Kidney tubule cell (primary cell): ENCODE measurements at places on chromosomes 11 and 22.

- no peak for DNase-seq
These were observed 50.1 kb upstream of the WNT11 start for GRCh38 chr11:76256448-76256847.

DNA sequence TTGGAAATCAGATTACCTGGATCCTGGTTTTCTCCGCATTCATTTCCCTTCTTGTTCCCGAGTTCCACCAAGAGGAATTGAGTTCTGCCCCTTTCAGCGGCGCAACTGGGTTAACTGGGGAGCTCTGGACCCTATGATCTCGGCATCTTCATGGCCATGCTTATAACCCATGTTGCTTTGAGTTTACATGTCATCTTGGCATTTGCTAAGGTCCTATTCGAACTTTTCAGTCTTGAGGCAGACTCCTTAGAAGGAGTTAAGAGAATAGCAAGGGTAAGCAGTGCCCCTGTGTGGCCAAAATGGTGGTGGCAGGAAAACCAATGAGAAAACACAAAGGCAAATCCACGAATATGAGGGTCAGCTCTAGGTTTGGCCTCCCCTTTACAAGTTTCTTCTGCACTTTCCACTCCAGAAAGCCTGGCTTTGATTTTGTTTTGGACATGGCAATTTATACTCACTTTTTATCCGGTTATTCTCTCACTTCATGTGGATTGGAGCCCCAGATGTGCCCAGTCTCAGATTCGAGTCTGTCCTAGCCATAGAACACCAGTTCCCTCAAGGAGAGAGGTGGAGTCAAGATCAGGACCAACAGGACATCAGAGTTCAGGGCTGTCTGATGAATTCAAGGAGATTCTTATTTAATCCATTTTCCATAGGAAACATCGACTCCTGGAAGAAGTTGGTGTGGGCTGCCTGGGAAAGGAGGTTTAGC lies 55.3 kb upstream of the FBXO3 start:
- peak; percentile 74 for DNase-seq

DNA sequence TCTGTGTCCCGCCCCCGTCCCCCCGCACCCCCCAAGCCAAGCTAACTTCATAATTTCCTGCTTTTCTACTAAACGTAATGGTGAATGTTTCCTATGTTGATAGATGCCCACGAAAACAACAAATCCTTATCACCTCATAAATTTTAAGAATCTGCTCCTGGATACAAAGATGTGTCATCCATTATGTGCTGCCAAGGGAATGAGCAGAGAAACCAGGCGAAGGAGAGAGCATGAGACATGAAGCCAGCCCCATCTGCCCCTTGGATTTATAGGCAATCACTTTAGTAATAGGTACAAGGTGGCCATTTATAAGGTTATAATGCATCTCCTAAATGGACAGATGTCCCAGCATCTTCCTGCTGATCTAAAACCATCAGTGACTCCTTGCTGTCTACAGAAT lies 30.3 kb downstream of the LAYN start:
- DNase-seq = no peak

DNA sequence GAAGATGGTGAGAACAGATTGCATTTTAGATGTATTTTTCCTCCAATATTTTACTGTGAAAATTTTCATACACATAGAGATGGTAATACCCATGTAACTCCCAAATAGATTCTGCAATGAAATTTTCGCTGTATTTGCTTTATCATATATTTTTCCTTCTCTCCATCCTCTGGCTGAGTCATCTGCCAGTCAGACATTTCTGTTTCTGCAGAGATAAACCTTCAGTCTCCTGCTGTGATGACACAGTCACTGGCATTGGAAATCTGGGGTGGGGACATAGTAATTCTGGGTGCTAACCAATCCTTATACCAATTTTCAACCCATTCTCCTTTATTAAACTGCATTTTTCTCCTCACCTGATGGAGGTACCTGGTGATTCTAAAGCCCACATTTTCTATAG lies 33.7 kb downstream of the SVIP start:
- no peak for DNase-seq

DNA sequence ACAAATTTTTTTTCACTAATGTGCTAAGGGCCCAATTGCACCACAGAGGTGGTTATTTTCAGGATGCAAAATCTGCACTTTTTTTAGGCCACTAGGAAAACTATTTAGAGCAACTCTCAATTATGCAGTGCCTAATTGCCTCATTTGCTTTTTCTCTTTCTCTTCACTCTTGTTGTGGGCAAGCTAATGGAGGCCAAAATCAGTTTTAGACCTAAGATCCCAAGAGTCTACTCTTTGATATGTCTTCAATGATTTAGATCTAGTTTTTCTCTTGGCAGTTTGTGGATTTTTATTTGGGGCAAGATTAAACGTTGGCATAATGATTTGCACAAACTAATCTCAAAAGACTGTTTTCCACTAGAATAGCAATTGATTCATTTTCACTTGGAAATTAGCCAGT lies 1996.9 kb downstream of the LRRC4C start:
- no peak for DNase-seq

DNA sequence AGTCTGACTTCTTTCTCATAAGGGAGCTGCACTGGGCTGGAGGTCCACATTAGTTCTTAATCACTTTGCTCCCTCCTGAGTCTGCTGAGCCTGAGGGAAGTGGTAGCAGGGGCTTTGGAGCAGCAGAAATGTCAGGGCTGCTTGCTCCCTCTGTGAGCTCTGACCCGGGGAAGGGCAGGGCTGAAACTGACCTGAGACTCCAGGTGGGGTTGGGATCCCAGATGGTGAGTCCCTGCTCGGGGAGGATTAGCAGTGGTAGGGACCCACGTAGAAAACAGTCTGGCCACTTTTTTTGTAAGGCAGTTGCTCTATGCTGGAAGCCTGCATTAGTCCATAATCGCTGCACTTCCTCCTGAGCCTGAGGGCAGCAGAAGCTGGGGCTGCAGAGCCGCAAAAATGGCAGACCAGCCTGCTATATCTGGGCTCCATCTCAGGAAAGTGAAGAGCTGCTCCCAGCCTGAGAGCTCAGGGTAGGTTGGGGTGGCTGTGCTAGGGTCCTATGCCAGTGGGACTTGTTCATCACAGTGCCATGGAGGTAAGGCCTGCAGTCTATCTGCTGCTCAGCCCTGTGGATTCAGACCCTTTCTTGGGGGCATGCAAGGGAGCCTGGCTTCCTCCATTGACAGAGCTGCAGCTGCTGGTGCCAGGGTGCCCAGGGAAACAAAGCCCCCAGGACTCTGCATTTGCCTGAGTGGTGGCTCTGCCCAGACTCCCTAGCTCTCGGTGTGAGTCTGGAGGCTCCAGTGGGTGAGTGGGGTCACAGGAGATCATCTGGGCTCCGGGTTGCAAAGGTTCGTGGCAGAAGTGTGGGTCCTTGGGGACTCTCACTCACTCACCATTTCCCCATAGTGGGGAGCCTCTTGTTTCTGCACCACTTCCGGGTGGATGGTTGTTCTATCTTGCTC lies 854.3 kb downstream of the LUZP2 start:
- no peak for DNase-seq

- DNase-seq = no peak
These were observed 35.6 kb upstream of the CACNG2 start for GRCh38 chr22:36739185-36739584.

DNA sequence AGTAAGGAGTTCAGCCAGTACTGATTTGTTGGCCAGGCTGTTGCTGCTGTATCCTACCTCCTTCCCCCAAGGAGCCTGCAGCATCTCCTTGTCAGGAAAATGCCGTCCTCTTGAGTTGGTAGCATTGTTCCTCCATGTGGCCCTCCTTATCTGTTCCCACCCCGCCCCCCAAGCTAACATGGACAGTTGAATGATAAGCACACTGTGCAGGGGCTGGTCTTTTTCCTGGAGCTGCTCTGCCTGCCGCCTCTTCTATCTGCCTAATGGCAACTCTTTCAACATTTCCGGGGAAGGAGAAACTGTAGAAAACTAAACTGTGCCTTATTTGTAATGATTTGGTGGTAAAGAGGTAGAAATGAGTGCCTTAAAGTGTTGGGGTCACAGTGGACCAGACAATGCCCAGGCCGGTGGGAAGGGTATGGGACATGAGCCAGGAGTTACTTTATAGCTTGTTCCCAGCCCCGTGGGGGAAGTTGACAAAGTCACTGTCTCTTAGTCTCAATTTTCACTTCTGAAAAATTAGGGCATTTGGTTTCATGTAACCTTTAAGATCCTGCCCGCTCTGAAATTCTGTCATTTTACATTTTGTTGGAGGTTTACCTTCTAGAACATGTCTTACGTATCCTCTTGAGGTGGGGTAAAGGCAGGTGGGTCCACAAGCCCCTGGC lies 4.5 kb downstream of the FAM118A start:
- no peak for DNase-seq

DNA sequence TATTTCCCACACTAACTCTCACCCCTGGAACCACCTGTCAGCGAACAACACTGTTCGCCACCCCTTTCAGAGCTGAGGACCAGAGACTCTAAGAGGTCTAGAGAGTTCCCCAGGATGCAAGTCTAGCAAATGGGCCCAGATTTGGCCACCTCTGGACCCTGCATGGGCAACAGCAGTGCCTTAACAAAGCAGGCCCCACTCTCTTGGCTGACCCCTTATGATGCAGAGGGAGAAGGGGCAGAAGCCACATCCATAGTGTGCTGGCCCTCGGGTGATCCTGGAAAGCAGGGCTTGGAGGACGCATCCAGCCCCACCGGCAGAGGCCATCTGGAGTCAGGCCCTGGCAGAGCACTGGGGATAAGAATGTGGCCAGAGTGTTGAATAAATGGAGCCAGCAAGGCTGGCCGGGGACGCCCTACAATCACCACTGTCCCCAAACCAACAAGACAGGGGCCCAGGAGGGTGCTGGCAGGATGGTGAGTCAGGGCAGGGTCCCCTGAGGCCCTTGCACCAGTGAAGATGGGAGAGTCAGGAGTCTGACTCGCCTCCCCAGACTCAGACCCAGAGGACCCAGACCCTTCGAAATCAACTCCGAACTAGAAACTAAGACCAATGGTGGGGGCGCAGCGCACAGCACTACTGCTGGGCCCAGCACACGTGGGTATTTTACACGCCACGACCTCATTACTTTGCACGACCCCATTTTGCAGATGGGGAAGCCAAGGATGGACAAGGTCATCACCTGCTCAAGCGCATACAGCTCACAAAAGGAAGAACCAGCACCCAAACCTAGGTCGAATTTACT lies 6.5 kb downstream of the CSNK1E start:
- no peak for DNase-seq

DNA sequence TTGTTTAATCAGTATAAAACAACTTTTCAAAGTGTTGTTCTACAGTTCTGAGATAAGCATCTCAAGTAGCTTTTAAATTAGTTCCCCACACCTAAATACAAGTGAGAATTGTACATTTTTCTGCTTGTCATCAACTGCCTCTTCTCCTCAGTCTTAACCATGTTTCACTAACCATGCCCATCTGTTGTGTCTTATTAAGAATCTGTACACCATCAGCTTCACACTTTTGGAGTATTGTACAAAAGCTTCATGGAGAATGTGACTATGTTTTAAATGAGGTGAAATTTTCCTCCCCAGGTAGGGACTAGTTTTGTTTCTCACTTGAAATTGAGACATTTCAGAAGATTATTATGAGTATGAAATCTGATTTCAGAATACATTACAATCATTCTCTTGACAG lies 52.4 kb downstream of the SIK2 start:
- no peak for DNase-seq

GRCh38 chr22:39960791-39961746 lies 872 bp downstream of the TMA7B start:
- peak; percentile 38 for DNase-seq

DNA sequence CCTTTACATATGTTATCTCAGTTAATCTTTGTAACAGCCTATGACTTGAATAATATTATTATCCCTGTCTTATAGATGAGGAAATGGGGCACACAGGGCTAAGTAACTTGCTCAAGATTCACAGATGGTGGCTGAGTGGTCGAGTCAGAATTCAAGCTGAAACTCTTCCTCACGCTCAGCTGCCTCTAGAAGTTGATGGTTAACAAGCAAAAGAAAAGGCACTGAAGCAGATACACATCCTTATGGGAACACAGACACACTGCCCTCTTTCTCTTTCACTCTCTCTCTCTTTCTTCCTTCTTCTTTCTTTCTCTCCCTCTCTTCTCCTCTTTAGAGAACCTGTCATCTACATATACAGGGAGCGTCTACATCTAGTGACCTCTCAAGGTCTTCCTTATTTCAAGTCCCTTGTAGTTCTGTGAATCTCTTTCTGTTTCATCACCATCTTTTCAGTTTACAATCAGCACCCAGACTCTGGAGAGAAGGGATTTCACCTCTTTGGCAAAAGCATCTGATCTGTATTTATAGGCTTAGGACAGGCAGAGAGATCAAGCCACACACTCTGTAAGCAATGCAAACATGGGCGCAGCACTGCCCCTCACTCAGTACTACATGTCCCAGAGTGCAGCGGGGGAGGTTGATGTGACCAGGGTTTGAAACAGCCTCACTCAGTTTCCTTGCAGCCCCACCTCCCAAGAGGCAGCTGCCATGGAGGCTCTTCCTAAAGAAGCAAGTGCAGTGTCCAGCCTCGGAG lies 75.7 kb downstream of the GRAMD1B start:
- DNase-seq = peak; percentile 80

- no peak for DNase-seq
These were observed 28.2 kb downstream of the SEZ6L start for GRCh38 chr22:26197425-26197824.

GRCh38 chr22:20587206-20587958 lies 80.0 kb downstream of the MED15 start:
- DNase-seq = no peak

- no peak for DNase-seq
These were observed 642 bp upstream of the CASTOR1 start for GRCh38 chr22:30289980-30290313.

- DNase-seq = peak; percentile 55
These were observed 736.5 kb downstream of the DLG2 start for GRCh38 chr11:84890676-84891075.

DNA sequence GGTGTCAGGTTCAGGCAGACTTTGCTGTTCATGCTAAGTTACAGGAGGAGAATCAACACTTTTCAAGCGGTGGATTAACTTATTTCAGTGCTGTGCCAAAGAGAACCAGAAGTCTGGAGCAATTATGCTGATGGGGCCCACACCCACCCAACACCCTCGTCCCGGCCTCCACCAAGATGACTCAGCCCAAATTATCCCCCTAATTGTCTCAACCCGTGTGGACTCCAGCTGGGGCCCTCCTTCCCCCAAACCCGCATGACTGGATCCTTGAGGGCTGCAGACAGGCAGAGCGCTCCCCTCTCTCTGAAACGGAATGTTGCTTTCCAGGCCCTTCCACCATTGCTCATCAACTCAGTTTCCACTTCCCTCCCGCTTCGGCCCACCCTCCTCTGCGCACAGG lies 34.6 kb upstream of the MN1 start:
- DNase-seq = no peak

- DNase-seq = no peak
These were observed 3.2 kb upstream of the PPP6R3 start for GRCh38 chr11:68457216-68457897.

DNA sequence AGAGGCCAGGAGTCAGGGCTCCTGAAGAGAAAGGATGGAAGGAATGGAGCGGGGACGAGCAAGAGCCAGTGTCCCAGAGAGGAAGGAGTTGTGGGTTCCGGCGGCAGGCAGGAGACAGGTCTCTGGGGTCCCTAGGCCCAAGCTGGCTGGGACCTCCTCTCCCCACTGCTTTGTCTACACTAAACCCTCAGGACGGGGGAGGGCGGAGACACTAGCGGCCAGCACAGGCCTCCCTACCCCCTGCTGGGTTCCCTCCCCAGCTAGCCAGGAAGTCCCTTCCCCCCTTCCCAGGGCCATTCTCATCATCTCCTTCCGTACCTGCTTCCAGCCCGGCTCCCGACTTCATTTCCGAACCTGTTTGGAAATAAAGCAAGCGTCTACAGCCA lies 79.5 kb downstream of the ST3GAL4 start:
- no peak for DNase-seq

GRCh38 chr11:7651140-7651551 lies 22.2 kb downstream of the CYB5R2 start:
- DNase-seq = no peak

- no peak for DNase-seq
These were observed 21.3 kb downstream of the TBC1D22A start for GRCh38 chr22:46783721-46784120.
